ENCODE measurements at places on chromosomes 7 and 10.

- DNase-seq = no peak
Observed at GRCh38 chr10:122331100-122331499, 43.4 kb upstream of the PLEKHA1 start.

DNA sequence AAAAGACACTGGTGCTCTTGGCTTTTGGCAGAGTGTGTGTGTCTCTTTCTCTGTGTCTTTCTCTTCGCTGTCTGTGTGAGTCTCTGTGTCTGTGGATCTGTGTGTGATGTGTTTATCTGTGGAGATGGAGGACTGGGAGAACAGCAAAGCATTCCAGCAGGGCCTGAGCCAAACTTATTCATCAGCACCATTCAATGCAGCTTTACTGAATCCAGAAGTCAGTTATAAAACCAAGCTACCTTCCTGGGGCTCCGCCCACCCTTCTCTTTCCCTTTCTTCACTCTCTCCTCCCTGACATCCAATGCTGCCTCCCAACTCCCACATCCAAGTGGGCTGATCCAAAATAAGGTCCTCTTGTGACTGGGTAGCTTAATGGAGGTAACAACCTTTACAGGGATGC lies 3.9 kb downstream of the SGMS1 start:
- DNase-seq = no peak

DNA sequence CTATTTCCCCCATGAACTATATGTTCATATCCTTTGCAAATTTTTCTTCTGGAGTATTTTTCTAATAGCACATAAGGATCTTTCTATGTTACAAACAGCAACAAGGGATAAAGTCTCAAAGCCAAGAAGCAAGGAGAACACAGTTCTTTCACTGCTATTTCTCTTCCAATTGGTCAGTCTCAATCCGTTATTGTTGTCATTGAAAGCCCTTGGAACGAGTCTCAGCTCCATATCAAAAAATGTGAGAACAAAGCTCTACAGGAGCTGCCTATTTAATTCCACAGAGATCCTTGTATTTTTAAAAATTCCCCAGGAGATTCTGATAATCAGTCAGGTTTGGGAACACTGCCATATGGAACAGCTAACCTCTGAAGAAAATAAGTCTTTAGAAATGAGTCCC lies 15.7 kb downstream of the SLC35B4 start:
- DNase-seq = no peak

DNA sequence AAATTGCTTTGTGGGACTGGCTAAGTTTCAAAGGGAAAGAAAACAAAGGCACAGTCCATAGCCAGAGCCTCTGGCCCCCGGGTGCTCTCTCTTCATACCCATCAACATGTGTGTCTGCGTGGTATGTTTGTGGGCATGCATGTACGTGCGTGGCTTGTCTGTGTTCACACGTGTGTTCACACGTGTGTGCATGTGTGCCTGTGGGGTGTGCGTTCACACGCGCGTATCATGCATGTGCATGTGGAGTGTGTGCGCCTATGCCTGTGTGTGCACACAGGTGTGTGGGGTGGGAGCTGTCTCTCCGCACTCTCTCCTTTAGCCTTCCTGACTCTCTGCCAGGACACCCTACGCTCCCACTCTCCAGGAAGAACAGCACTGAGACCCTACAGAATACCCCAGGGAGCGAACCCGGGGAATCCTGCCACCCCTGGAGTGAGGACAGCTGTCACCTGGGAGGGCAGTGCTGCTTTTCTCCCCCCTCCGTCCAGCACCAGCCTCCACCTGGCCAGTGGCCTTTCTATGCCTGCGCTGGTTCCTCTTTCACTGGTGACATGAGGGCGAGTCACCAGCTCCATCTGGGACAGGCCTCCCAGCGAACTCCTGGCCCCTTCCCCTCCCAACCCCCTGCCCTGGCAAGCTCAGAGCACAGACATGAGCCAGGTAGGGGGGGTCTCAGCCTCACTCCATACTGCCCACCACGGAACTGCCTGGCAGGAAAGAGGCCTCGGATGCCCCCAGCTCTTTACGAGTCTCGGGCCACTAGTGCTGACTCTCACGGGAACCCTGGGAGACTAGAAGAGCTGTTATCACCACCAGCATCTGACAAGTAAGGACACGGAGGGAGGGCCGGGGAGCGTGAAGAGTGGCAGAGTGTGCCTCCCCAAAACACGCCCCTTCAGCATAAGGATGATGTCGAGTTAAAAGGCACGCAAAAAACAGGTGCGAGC lies 16.5 kb downstream of the WDR86 start:
- DNase-seq = no peak

- peak; percentile 82 for DNase-seq
Observed at GRCh38 chr10:126972635-126973414, 67.6 kb downstream of the DOCK1 start.
